A549 (cell line): ENCODE measurements at places on chromosomes 7 and 10.
A peak's percentile ranks its signal among the peaks of the same experiment; 100 is the strongest.

DNA sequence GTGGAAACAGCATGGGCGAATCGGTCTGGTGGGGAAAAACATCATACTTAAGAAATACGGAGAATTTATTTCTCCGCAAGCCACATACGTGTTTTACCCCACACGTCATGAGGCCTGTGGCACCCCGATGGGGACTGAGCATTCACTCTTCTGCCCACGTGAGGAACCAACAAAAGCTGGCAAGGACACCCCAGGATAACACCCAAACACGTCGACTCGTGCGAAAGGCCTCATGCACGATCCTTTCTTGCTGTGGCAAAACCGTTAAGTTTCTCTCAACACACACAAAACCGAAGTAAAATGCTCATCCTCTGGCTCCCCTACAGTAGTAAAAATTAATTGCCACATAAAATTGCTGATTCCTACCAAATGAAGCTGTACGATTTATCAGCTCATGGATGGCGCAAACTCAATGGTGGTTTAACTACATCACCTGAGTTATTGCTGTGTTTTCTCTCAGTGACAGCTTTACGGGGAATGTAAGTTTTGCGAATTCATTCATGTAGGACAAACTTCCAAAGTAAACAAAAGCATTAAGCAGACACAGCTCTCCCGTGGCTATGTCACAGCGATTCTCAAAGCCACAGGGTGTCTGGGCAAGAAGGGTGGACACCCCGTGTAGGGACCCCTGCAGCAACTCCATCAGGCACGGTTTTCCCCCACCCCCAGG, 97.0 kb downstream of the CTBP2 start:
- no peak for DNase-seq

GRCh38 chr7:126529833-126530232, 722.9 kb downstream of the GRM8 start:
- DNase-seq = no peak

GRCh38 chr10:25865267-25865666, 68.8 kb upstream of the MYO3A start:
- DNase-seq = no peak

DNA sequence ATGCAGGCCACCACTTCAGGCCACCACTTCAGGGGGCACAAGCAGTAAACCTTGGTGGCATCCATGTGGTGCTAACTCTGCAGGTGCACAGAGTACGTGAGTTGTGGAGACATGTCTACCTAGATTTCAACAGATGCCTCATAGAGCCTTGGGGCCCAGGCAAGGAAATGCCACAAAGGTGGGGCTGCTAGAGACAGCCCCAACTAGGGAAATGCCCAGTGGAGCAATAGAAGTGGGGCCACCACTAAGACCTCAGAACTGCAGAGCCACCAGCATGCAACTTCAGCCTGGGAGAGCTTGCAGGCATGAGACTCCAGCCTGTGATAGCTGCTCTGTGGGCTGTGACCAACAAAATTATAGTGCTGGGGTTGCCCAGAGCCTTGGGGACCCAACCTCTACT, 107.6 kb downstream of the DNAJC1 start:
- DNase-seq = no peak

DNA sequence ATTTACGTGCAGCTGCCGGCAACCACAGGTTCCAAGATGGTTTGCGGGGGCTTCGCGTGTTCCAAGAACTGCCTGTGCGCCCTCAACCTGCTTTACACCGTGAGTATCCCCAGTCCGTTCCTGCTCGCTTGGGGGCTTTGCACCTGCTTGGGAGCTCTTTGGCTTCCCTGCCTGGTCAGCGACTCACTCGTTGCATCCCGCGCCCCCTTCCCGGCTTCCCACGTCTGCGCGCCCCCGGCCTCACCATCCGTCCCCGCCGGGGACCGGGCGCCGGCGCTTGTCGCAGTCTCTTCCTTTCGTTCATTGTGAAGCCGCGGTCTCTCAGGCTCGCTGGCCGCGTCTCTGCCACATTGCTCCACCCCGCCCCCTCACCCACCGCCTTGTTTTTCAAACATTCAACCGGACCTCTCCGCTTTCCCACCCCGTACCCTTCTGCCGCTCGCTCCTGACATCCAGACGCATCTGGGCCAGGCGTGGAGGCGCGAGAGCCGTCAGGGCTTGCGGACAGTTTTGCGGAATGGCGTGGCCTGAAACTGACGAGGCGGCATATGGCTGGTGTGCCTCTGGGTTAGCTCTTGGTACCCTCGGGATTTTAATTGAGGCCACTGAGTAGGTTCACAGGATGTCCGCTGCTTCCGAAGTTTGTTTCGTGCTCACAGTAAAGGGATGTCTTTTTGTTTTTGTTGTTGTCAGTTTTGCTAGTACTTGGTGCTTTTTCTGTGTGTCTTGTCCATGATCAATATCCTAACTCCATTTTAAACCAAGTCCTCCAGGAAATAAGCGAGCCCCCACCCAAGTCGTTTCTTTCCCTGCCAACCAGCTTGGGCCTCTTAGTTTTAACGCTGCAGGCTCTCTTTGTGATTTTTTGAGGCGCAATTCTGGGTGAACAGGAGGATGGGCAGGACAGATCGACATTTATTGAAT, 639 bp downstream of the TSPAN13 start:
- no peak for DNase-seq

GRCh38 chr7:33876596-33877274, 28.6 kb upstream of the BMPER start:
- DNase-seq = no peak

DNA sequence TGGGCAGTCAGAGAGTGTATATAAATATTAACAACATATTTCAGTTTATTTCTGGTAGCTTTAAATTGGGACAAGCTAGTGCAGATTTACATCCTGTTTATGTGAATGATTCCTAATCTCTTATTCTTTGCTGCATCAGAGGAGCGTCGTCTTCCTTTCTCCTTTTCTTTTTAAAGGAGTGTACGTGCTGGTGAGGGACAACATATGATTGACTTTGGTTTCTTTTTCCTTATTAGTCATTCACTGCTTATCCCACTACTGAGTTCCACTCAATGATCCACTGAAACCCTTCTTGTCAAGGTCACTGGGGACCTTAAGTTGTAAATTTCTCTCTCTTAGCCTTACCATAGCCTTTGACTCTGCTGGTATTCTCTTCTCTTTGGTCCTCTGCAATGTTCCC, 116.3 kb downstream of the EXOC4 start:
- no peak for DNase-seq

DNA sequence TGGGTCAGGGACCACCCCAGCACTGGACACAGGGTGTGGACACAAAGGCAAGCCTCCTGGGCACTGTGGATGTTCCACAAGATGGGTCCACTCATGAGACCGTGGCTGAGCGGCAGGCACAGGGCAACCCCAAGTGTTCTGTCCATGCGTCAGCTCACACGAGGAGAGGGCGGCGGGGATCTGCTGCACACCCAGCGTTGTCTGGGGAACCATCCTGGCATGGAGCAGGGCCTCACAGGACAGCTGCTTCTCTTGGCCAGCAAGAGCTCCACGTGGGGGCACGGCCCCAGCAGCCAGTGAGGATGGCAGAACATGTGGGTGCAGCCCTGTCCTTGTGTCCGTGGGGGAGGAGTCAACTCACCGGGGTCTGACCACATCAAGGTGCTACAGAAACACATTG, 195.4 kb downstream of the PTPRN2 start:
- no peak for DNase-seq

DNA sequence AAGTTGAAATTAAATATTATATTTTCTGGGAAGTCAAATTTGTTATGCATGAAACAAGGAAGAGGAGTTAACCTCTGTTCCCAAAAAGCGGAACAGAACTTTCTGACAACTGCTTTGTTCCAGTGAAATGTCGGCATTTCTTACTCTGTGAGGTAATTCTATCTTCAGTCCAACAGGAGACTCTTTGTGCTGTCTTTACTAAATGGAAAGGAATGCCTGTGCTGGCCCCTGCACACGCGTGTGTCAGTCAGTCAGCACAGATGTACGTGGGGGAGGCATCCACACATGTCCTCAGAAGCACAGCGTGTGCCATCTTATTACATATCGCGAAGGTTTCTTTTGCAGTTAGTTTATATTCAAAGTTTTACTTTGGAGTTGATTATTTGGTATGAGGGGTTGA, 37.5 kb downstream of the NET1 start:
- DNase-seq = no peak

DNA sequence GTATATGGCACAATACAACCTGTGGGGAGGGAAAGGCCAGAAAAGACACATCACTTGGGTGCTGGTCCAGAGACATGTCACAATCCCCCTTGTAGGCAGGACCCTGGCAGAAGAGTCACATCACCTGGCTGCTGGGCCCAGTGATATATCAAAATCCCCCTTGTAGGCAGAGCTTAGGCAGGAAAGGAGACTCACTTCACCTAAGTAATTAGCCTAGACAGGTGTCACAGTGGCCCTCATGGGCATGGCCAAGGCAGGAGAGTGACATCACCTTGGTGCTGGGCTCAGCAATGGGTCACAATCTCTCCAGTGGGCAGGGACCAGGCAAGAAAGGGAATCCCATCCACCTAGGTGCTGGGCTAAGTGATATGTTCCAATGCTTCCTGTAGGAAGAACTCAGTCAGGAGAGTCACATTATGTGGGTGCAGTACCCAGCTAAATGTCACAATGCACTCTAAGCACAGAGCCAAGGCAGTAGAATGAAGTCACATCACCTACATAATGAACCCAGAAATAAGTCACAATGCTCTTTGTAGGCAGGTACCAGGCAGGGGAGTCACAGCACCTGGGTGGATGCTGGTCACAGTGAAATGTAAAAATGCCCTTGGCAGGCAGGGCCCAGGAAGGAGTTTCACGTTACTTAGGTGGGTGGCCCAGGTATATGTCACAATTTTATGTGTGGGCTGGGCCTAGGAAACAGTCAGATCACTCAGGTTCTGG, 18.9 kb upstream of the ZNF736 start:
- no peak for DNase-seq

- DNase-seq = no peak
Measured at GRCh38 chr10:115094416-115095140, 1.4 kb downstream of the ATRNL1 start.

- DNase-seq = no peak
Measured at GRCh38 chr7:139772115-139772514, 5.7 kb downstream of the HIPK2 start.

GRCh38 chr10:87850742-87851205, 12.6 kb downstream of the KLLN start:
- DNase-seq = peak; percentile 63

DNA sequence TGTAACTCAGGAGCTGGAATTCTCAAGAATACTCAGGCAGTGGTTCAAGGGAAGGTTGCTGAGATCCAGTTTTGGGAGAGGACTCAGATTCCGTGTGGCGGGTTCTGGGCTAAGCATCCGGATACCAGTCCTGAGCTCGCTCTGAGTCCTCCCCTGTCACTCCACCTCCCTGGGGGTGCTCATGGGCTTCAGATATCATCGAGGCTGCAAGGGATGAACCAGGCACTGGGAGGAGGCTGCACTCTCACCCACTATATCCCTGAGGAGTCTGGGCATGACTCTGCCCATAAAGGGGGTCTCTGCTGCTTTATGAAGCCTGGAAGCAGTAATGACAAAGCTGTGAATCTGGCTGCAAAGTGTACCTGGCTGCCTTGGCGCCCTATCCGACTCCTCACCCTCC, 188.5 kb downstream of the TNS3 start:
- no peak for DNase-seq

DNA sequence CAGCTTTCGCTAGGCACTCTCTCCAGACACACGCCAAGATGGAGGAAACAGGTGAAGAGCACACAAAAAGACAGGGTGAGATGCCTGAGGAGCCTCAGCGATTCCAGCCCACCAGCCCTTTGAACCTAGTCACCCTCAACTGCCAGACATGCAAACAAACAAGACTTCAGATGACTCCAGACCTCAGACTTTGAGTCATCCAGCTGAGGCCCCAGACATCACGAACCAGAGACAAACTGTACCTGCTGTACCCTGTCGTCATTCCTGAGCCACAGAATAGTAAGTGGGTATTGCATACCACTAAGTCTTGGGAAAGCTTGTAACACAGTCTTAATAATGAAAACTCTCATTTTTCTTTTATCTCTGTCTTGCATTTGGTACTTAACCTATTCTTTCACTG, 126.6 kb upstream of the LSM8 start:
- DNase-seq = peak; percentile 26
